ENCODE measurements at places on chromosomes 7 and 10.

DNA sequence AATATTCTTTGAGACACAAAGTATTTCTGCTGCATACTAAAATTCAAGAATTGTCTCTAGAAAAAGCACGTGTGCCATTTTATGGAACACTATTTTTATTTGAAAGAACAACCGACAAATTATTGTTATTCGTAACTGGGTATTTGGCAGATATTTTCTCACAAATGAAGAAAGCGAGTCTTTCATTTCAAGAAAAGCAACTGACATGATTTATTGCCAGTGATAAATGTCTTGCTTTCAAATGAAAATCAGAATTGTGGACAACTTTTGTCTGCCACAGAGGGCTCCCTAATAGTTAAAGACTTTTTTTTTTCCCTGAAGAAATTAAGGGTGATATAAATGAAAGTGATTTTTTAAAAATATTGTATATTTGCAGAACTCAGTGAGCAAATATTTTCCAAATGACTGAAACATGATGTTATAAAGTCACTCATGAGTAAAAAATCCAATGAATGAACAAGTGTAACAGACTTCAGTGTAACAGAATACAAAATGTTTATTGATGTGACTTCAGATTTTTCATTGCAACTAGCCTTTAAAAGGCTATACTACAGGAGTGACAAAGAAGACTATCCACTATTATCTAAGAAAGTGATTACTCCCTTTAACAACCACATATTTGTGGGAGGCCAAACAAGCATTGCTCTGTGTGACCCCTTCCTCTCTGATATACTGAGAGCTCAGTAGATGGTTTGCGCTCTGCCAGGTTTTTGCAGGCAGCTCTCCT, 49.0 kb upstream of the SEMA3E start:
- DNase-seq, result no peak

DNA sequence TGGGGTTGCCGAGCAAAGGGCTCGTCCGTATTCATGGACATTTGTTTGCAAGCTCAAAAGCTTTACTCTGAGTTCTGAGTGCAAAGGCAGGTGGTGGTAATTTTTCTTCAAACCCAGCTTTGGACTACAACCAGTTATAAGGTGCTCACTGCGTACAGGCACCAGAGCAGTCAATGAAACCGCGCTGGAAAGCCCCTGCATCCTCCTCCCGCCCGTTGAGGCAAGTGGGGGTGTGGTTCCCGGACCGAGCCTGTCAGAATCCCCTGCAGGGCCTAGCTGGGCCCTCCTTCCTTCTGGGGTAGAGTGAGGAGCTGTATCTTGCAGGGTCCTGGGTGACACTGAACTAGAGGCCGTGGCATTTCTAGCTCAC, 22.3 kb downstream of the AMZ1 start:
- DNase-seq, result no peak

DNA sequence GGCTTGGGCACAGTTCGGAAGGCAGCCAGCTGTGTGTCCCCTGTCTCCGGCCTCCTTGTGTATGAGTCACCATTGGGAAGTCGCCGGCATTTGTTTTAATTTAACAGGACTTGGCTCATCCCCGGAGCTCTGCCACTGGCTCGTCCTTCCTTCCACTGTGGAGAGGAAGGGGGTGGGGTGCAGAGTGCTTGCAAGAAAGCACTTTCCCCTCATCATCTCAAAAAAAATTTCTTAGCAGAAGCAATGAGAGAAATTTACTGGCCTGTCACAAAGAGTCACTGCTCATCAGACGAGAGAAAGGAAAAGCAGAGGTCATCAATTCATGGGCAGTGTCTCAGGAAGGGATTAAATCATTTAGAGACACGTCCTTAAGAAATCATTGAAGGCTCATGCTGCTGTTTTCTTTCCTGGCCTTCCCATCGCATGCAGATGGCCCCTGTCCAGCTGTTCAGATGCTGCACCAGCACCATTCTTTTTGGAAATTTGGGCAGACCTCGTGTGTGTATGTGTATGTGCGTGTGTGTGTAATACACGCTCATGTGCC, 93.3 kb downstream of the BMS1 start:
- peak; percentile 40 for DNase-seq

GRCh38 chr10:25575343-25575742, 358.7 kb upstream of the MYO3A start:
- DNase-seq, result peak; percentile 4

DNA sequence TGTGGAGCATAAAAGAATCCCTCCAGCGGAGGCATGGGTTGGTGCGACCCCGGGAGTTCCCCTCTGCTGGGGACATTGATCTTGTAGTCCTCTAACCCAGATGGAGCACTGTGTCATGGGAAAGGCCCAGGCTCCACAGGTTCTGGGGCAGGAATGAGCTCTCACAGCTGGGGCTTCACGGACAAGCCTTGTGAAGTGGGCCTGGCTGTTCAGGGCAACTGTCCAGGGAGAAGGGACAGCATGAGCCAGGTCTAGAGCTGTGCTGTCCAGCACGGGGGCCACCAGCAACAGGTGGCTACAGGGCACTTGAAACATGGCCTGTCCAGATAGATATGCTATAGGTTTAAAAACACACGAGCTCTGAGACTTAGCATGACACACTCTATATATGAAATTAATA, 11.4 kb downstream of the GPR26 start:
- DNase-seq, result no peak

- DNase-seq, result no peak
Measured at GRCh38 chr7:28125431-28126409, 54.9 kb downstream of the JAZF1 start.

Data from DMS53 (cell line).